ENCODE measurements at places on chromosomes 2 and 18. TPM values are rescaled to one million over a fixed set of nuclear protein-coding genes. Genes with fewer than 3 reads are reported as not detected.

The VAPA gene
- total RNA-seq: 168 TPM

The C2orf66 gene
- 0.06 TPM for total RNA-seq

The GKN2 gene
- 2.4 TPM for total RNA-seq

The NOSTRIN gene
- total RNA-seq: 2.1 TPM

The KANSL3 gene
- 28.4 TPM for total RNA-seq

Measured in A549 treated with CORT108297 at 1 μM for 4 hours (cell line).